ENCODE measurements at places on chromosomes 1 and 21. TPM values are rescaled to one million over a fixed set of nuclear protein-coding genes. Genes with fewer than 3 reads are reported as not detected.

The KRTAP19-1 gene
- not detected for total RNA-seq

The NR0B2 gene
- 10.3 TPM for total RNA-seq

The LCE1A gene
- not detected for total RNA-seq

The HSD11B1 gene
- not detected for total RNA-seq

GRCh38 chr1:53470584-53470983, 11.4 kb downstream of the DMRTB1 start:
- no peak for DNase-seq

DNA sequence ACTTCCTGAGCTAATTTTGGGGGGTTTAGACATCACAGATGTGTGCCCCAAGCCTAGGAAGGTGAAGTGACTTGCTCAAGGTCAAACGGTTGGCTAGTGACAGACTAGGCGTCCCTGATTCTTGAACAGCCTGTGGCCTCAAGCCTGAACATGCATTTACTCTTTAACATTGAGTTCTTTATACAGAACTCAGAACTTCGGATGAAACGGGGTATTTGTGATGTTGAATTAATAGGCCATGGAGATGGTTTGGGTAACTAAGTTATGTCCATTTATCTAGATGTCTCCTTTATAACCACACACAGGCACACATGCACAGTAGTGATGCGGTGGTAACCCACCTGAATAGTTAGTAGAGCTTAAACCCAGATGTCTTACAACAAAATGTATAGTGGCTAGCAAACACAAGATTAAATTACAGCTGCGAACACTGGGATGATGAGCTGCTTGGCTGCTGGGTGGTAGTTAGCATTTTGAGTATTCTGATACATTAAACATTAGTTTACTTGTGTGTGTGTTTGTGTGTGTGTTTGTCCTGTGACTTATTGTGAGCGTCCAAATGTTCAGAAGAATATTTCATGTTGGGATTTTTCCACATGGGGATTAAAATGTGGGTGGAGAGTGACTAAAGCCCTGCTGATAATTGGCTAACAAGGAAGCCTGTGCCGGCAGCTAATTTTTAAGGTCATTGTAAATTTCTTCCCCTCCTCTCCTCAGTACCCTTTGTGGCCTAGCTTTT, 2.3 kb downstream of the ATP1A1 start:
- DNase-seq, result no peak

DNA sequence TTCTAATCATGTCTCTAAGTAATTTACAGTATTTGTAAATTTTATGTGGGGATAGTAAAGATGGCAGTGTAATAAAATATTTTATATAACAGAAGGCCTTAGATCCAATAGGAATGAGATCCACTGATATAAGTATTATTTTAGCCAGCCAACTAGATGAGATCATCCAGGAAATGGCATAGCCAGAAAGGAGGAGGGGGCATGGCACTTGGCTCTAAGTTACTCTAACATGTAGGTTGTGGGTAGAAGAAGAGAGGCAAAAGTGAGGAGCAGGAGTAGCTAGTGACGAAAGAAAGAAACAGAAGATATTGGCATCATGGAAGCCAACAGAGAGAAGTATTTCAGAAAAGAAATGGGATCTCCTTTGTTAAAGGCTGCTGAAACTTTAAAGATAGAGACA, 426.1 kb downstream of the PTPRC start:
- no peak for DNase-seq

GRCh38 chr1:215256936-215257679, 174.6 kb downstream of the KCNK2 start:
- DNase-seq, result no peak

DNA sequence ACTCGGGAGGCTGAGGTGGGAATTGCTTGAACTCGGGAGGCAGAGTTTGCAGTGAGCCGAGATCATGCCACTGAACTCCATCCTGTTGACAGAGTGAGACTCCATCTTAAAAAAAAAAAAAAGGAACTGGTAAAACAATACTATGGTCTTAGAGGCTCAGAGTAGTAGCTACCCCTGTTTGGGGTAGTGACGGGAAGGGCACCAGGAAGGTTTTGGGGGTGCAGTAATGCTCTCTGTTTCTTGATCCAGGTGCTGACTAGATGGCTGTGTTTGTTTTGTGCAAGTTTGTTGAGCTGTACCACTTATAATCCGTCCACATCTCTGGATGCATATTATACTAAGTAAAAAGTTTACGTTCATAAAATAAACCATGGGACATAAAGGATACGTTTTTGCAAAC, 765.8 kb upstream of the TPTE start:
- no peak for DNase-seq

All from progenitor cell of endocrine pancreas (in vitro differentiated cells).